Kidney glomerular epithelial cell (primary cell): ENCODE measurements at places on chromosomes 16 and 17.

GRCh38 chr16:51419768-51420167 lies 268.7 kb upstream of the SALL1 start:
- DNase-seq, result no peak

- DNase-seq, result no peak
Observed at GRCh38 chr16:17375461-17376304, 95.1 kb downstream of the XYLT1 start.

DNA sequence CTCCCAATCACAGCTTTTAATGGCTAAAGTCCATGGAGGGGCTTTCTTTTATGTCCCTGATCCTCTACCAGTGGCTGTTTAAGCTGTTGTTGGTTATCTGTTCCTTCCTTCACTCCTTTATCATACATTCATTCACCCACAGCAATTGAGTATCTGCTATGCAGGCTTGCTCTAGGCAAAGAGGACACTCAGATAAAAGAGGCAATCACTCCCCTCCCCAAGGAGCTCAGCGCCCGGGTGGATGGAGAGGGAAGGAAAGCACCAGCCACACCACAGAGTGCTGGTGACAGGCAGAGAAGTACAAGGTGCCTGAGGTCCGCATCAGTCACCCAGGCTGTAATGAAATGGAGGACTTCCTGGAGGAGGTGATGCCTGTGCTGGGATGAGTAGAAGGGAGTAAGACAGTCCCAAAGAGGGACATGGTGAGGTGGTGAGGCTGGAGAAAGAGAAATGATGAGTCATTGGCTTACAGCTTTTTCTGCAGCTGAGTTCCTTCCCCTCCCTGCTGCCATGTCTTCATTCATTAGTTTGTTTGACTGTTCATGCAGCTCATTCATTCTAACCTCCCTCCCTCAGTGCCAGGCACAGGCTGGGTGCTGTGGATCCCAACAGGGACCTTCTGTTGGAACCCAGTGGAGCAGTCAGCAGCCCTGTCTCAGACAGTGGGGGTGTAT lies 12.8 kb upstream of the NGFR start:
- DNase-seq, result peak; percentile 4

GRCh38 chr16:11395008-11395948 lies 50.0 kb downstream of the RMI2 start:
- DNase-seq, result no peak

DNA sequence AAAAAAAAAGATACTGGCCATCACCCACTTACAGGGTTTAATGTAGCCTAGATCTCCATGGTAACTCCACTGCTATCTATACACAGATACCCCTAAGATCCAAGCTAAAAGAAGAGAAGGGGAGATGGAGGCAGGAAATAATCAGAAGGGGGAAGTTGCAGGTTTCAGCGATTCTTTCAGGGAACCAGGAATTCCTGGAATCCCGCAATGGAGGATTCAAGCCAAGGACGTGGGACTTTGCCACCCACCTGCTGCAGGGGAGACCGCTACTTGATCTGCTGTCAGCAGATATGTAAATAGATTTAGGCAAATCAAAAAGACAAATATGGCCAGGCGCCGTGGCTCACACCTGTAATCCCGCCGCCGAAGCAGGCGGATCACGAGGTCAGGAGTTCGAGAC lies 121.1 kb downstream of the AIPL1 start:
- no peak for DNase-seq

GRCh38 chr17:39612935-39613464 lies 5.3 kb upstream of the NEUROD2 start:
- DNase-seq, result no peak

DNA sequence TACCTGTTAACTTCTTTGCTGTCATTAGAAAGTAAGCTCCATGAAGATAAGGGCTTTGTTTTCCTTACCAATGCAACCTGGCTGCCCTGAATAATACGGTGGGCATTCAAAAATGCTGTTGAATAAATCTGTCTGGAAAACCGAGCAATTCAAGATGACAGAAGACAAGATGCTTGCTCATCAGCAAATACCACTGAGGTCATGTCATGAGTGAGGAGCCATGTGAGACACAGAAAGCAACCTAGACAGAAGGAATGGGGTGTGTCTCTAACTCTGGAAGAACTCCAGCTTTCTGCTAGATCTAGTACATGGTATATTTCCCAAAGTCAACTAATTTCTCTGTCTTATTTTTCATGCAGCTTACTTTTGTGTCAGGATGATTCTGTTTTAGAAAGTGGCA lies 64.2 kb downstream of the STH start:
- peak; percentile 89 for DNase-seq

- DNase-seq, result no peak
Observed at GRCh38 chr17:8894202-8894671, 26.8 kb upstream of the PIK3R6 start.

DNA sequence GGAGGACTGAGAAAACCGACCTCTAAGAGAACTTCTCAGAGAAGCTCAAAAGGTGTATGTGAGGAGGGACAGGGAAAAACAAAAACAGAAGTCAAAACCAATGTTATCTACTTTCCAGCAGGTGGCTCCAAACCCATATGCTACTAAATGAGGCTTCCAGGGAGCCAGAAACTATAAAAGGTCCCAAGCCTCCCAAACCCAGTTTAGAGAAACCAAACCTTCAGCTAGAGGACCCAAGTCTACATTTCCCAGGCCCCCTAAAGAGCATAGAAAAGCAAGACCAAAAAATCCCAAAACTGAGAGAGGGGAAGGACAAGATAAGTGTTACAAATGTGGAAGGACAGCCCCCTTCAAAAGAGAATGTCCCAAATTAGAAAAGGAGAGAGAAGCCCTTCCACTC lies 3.7 kb downstream of the HPR start:
- peak; percentile 35 for DNase-seq

- no peak for DNase-seq
Observed at GRCh38 chr16:12688951-12689850, 114.5 kb downstream of the CPPED1 start.

GRCh38 chr17:75552425-75553294 lies 27.2 kb downstream of the LLGL2 start:
- peak; percentile 33 for DNase-seq

- peak; percentile 16 for DNase-seq
Observed at GRCh38 chr17:81735264-81736102, 23.4 kb downstream of the SLC25A10 start.

DNA sequence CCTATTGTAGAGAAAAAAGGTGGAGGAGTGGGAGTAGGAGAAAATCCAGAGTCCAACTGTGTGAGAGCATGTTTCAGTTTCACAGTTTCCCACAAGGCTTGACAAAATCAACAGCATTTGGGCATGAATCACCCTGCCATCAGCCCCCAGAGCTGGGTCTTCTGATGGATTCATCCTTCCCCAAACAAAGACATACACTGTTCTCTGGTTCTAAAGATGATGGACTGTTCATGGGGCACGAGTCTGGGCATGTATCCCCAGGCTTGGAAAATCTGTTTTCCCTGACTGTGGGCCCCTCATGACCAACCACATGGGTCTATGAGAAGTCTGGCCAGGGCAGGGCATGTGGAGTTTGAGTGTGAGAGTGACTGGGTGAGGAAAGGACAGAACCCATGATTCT lies 210.4 kb upstream of the IRX5 start:
- DNase-seq, result no peak

DNA sequence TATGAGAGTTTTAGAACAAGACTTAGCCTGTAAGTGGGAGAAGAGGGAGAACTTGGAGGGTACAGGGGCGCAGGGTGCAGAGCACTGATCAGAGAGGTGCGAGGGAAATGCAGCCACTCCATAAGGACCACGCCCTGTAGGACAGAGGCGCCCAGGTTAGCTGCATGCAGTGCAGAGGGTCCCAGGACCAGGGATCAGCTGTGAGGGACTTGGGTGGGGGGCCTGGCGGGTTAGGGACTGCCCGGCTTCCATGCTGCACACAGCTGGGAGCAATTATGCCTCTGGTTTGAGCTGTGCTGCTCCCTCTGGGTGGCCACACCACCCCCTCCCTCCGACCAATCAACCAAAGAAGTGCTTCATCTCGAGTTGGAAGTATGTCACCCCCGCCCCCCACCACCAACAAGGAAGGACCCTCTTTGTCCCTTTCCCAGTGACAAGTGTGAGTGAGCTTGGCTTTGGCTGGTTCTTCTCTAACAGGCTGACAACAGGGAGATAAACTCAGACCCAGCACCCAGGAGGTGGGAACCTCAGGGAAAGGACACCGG lies 22.2 kb upstream of the CLEC18A start:
- DNase-seq, result no peak

DNA sequence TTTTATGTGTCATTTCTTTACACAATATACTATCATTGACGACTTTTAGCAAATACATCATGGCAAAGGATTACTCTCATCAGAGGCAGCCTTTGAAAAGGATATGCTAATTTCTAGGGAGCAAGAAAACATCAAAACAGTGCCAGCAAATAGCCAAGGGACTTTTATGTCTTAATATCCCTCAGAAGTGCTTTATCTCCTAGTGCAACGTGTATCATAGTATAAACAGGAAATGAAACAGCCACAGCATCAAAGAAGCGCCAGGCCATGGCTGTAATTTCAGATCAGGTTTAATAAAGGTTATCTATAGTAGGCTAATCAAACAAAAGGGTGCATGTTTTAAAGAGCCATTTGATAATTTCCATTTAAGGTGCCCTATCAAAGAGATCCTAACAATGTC lies 159.9 kb downstream of the AXIN2 start:
- DNase-seq, result no peak

- DNase-seq, result no peak
Observed at GRCh38 chr17:78120971-78121800, 7.4 kb downstream of the TMC6 start.

DNA sequence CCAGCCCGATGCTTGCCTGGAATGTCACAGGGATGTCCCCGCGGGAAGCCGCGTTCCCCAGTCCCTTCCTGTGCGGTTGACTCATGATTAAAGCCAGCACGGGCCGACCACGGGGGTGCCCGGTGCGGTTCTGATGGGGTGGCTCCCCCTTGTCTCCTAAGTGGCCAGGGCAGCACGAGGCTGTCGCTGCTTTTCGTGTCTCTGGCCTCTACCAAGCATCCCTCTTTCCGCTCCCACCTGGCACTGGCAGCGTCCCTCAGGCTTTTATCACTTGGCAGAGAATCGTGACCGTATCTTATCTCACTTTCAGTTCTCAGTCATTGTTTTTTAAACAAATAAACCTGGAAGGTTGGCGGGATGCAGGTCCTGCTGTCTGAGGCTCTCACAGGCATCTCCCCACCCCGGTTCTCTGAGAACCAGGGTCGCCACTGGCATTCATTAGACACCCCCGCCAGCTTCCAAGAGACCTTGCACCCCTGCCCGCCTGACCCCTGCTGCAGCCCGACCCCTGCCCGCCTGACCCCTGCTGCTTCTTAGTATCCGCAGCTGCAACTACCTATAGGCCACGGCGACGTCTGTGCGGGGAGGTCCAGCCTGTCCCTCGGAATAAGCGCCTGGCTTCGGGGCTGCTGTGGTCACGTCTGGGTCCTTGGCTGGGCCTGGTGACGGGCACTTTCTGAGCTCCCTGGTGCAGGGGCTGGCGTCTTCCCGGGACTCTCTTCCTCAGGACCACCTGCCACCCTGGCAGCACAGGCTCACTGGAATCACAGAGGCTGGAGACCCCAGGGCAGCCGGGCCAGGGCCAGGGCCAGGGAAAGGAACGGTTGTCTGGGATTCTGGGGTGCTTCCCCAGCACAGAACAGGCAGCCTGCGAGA lies 7.5 kb downstream of the C1QTNF8 start:
- no peak for DNase-seq

- no peak for DNase-seq
Observed at GRCh38 chr17:77601054-77601979, 357.2 kb upstream of the TNRC6C start.

DNA sequence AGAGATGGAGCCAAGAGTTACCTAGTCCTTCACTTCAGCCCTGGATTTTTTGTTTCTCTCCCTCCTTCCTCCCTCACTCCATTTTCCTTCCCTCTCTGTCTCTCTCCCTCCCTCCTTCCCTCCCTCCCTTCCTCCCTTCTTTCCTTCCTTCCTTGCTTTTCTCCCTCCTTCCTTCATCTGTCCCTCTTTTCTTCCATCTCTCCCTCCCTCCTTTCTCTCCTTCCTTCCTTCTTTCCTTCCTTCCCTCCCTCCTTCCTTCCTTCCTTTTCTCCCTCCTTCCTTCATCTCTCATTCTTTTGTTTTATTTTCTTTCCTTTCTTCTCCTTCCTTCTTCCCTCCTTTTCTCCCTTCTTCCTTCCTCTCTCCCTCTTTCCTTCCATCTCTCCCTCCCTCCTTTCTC lies 283.5 kb downstream of the MAF start:
- no peak for DNase-seq

DNA sequence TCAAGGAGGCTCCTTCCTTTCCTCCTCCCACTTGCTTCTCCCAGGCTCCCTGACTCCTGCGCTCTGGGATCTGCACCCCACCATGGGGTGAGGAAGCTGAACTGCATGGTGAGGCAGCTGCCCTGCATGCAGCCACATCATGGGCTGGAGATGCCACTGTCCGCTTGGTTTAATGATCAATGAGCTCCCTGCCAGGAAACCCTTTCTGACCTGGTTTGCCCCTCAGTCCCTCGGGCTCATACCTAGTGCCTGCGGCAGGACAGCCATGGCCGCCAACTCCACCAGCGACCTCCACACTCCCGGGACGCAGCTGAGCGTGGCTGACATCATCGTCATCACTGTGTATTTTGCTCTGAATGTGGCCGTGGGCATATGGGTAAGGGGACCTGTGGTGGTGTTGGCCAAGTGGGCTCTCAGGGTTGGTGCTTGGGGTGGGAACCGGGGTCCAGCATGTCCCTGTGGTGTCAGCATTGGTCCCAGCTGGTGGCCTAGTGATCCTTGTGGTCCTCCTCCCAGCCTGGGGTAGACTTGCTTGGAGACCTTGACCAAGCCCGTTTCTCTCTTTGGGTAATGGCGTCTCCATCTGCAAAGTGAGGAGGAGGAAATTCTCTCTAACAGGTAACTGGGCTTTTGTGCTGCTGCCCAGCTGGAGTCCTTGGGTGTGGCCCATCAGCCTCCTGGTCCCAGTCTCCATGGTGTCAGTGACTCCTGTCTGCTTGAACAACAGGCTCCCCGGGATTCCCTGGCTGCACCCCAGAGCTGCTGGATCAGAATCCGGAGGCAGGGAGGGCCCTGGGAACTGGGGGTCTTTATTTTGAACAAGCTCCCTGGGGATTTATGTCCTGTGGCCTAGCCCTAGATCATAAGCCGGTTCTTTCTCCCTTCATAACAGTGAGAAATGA lies at the start of gene SLC5A10:
Gene SLC5A10 (plus strand): TSS at position 225 of the 902 bp plus-strand sequence. CDS start 41 bp downstream, at position 266.
- no peak for DNase-seq

DNA sequence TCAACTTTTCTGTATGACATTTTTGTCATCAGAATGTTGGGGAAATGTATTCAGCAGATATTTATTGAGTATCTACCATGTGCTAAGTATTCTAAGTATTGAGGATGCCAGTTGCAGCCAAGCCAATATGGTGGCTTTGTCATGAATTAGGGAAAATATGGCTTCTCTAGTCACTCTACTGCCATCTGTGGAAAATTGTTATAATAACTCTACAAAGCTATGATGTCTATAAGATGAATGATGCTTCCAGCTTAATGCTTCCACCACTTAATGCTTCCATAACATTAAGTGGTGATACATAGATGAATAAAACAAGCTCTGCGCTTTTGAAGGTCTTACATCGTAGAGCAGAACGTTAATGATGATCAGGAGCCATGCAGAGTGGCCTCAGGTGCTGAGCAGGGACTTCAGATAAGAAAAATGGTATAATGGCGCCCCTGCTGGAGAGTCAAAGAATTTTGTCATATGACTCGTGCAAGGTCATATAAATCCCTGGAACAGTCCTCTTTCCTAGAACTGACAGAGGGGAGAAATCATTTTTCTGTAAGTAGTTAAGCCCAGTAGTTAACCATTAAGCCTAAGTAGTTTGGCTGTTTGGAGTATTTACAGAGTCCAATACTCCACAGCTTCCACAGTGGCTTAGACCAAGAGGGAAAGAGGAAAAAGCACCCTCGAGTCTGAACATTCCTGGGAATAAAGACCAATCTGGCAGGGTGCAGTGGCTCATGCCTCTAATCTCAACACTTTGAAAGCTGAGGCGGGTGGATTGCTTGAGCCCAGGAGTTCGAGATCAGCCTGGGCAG lies 2.7 kb upstream of the TMIGD1 start:
- DNase-seq, result peak; percentile 59
